ENCODE measurements at places on chromosomes 13 and 19.

- DNase-seq, result no peak
Observed at GRCh38 chr13:48600374-48601364, 53.1 kb upstream of the CYSLTR2 start.

DNA sequence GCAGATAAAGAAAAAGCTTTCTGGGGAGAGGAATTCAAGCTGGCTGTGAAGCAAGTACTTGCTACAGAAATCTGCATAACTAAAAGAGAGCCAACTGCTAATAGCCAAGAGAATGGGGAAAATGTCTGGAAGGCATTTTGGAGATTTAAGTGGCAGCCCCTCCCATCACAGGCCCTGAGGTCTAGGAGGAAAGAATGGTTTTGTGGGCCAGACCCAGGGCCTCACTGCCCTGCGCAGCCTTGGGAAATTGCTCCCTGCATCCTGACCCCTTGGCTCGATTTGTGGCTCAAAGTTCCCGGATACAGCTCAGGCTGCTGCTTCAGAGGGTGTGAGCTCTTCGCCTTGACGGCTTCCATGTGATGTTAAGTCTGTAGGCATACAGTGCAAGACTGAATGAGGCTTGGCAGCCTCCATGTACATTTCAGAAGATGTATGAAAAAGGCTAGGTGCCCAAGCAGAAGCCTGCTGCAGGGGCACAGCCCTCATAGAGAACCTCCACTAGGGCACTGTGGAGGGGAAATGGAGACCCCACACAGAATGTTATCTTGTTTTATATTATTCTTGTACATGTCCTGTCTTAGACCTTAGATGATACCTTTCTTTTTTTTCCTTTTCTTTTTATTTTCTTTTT lies 34.4 kb downstream of the MZT1 start:
- no peak for DNase-seq

- DNase-seq, result no peak
Observed at GRCh38 chr13:23644126-23644419, 73.9 kb downstream of the TNFRSF19 start.

DNA sequence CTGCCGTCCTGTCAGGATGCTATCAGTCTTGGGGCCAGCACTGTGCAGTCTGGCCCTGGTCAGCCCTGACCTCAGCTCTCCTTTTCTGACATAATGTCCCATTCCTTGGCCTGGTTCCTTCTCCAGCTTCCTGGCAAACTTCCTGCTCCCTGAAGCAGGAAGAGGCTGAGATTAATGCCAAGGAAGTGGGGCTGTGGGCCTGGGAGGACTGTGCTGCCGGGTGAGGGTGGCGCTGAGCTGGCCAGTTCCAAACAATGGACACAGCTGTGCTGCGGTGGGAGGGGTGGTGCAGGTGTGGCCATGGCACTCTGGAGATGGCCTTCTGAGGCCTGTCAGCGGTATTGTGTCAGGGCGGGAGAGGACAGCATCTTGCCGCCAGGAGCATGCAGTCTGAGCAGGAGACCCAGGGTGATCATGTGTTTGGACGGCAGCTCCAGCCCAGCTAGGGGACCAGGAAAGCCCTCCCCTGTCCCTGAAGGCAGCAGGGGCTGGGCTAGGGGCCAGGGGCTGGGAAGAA lies 30.9 kb downstream of the TUBA3C start:
- DNase-seq, result no peak

DNA sequence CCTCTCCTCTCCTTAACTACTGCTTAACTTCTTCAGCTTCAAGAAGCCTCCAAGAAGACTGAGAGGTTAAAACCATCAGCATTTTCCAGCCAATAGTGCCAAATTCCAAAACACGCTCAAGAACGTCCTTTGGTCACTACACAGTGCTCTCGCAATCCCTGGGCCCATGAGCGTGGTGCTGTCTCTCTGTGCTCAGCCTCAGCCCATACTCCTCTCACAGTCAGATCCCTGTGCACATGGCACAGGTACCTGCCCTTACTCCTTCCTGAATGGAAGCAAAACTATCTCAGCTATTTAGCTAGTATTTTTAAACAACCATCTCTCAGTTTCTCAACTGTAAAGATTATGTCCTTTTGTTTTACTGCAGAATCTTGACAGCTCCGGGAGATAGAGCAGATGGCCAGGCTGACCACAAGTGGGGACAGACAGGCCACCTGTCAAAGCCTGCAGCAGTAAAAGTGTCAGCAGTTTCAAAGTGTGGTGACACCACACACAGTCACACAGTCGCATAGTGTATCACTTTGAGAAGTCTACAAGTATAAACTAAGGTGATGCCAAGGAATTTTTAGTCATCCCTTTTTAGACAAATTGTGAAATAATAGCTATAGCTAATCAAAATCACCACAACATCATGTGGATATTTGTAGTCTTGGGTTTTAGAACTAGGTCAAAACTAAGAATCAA lies 35.7 kb downstream of the DZIP1 start:
- no peak for DNase-seq

GRCh38 chr13:32008518-32009175 lies 22.9 kb upstream of the FRY start:
- no peak for DNase-seq

GRCh38 chr19:16628984-16629691 lies 1.1 kb upstream of the MED26 start:
- peak; percentile 24 for DNase-seq

All from foreskin melanocyte (primary cell).